ENCODE measurements at places on chromosomes 1 and 21.

GRCh38 chr1:17348593-17349234, 23.3 kb upstream of the PADI6 start:
- no peak for DNase-seq

DNA sequence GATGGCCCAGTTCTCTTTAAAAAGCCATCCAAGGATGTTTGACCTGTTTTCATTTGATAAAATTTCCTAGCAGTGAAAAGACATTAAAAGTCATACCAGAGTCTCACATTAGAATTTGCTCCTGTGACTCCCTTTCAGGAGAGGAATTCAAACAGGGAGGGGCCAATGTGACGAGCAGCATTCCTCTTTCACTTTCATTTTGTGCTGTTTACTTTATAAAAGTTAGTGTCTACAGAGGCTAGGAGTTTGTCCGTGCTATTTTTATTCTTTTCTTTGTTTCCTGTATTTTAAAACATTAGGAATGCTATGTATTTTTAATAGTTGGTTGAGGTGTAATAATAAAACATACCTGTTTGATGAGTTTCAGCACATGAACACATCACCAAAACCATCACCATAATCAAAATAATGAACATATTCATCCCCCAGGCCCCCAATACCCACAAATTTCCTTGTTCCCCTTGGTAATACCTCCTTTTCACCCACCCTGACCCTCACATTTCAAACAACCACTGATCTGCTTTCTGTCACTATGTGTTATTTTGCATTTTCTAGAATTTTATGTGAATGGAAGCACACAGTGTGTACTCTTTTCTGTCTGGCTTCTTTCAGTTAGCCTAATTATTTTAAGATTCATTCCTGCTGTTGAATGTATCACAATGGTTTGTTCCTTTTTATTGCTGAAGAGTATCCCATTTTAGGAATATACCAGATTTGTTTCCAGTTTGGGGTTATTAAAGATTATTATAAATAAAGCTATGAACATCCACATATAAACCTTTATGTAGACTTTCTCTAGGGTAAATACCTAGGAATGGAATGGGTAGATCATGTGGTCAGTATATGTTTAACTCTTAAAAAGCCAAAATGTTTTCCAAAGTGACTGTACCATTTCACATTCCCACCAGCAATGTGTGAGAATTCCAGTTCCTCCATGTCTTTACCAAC, 129.5 kb downstream of the TENT5C start:
- peak; percentile 67 for DNase-seq

DNA sequence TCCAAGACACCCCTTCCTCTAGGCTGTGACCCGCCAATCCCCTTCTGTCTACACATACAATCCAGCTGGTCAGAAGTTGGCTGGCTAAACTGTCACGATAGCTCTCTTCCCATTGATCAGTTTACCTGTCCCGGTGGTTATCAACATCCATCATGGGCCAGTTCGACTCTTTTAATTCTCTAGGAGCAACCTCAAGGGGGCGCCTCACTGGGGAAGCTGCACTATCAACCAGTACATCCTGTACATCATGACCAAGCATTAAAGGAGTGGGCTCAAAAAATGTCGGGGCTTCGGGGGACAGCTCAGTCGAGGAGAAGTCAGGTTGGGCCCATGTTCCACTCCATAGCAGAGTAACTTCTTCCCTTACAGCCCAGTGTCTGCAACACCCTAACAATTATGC, 53.2 kb upstream of the B3GALNT2 start:
- DNase-seq = no peak

GRCh38 chr1:206112600-206113301, 4.4 kb downstream of the AVPR1B start:
- DNase-seq = no peak

GRCh38 chr1:150813028-150813707, 5.1 kb upstream of the CTSK start:
- peak; percentile 48 for DNase-seq

DNA sequence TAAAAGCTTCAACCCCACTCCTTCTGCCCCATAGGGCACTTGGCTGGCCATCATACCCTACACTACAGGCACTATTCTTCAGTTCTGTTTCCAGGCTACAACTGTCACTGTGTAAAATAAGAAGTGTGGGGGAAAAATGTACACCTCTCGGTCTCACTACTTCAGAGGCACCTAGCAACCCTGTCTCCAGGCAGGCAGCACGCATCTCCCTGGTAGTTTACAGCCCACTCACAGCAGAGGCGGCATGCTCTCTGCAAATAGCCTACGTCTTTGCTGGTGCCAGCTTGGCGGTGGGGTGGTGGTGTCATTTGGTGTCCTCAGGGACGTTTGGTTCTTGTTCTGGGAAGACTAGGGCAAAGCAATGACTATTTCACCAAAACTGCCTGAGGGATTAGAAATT, 48.2 kb upstream of the BTG3 start:
- DNase-seq = no peak

DNA sequence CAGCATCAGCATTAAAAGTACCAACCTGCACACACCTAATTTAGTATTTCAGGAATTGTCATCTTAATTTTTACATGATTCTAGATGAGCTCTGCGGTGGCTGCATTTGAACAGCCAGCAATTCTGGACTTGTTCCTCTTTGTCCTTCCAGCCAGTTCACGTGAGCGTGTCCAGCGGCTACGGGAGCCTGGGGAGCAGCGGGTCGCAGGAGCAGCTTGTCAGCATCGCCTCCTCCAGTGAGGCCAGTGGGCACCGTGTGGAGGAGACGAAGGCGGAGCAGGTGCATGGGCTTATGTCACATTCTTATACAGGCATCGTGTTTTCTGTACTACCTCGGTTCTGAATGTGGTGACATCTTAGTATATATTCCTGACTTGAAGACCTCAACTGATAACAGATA, 25.7 kb downstream of the PER3 start:
- no peak for DNase-seq

Data from umbilical cord (tissue), 2 donors.